ENCODE measurements at places on chromosomes 11 and 22.
A peak's percentile ranks its signal among the peaks of the same experiment; 100 is the strongest.

DNA sequence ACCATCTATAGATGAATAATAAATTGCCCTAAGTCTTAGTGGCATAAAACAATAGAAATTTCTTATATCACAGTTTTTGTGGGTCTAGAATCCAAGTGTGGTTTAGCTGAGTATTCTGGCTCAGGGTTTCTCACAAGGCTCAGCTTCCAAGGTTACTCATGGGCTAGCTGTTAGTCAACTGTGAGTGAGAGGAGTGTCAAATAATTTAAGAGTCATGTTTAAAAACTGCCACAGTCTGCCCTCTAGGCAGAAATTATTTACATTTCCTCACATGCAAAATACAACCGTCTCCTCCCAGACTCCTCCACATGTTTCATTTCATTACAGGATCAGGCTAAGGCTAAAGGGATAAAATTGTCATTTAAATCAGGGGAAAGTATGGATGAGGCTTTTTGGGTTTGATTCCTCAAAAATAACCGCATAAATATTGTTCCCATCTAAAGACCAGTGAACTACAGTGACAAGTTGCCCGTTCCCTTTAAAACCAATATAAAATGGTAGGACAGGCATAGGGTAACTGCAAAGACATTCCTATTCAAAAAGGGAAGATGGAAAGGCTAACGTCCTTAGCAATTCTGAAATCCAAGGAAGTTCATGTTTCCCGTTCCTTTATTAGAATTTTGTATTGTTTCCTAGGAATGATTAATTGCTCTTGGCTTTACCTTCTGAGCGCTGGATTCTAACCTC, 324.3 kb downstream of the DYNC2H1 start:
- DNase-seq, result no peak

- no peak for DNase-seq
These were observed 39.3 kb upstream of the TP53I11 start for GRCh38 chr11:44989831-44990566.

- DNase-seq, result peak; percentile 9
These were observed 23.9 kb upstream of the SCGB1A1 start for GRCh38 chr11:62394825-62395538.

DNA sequence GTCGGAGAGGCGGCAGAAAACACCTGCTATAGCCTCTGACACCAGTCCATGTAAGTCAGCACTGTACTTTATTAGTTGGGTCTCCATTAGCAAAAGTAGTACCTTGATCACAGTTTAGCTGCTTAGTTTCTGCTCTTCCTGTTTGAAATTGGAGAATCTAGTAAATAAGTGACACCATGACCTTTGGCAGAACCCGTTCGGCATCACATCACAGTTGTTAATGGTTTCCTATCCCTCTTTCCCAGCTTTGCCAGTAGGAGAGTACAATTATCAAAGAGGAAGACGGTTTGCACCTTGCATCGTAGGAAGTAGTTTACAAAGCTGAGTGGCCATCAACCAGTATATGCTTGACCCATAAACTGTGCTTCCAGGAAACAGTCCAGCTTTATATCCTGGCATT, 101.8 kb downstream of the TRIM44 start:
- DNase-seq, result no peak

- no peak for DNase-seq
These were observed 73.8 kb upstream of the RTL6 start for GRCh38 chr22:44571566-44572413.

DNA sequence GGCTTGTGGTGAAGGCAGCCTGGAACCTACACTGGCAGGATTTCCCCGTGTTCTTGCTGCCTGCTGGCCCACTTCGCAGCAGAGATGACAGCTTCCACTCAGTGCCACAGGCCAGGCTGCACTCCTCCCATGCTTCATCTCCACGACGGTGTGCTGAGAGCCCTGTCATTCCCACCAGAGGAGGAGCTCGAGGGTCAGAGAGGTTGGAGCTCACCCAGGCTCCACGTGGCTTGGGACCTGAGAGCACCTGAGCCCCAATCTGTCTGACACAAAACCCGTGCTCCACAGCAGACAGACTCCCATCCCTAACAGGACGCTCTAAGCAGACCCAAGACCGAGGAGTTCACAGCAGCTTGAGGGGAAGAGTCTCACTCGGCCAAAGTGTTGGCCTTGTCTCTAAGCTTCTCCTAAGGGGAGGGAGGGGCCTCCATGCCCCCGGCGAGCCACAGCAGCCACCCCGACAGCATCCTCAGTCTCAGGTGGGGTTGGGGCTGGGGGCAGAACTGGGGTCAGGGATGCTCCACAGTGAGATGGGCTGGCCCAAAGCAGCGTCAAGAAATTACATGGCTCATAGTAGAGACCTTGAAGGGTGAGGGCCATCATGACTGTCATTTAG, 10.7 kb downstream of the LRFN4 start:
- no peak for DNase-seq

GRCh38 chr22:45154383-45154782, 9.3 kb upstream of the NUP50 start:
- DNase-seq, result no peak

DNA sequence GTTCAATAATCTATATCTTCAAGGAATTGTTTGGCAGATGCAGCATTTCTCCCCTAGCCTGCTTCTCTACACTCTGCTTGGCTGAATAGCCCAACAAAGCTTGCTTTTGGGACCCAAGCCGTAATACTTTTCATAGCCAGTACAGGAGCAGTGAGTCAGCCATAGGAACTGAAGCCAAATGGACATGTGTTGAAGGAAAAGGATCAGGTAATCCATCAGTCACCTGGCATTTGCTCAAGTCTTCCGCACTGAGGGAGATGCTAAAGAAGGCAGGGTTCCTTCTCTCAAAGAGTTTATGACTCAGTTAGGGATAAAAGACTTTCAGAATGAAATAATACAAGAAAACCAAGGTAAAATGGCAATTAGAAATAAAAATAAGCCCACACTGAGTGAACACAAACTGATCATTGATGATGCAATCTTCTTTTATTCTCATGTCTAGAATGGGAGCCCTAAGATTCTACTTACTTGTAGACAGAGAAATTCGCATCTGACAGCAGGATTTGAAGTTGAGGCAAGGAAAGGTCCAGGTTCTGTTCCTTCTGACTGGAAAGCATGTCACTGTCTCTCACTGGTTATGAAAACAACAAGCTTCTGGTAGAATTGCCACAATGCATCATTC, 13.2 kb downstream of the C11orf87 start:
- DNase-seq, result no peak

DNA sequence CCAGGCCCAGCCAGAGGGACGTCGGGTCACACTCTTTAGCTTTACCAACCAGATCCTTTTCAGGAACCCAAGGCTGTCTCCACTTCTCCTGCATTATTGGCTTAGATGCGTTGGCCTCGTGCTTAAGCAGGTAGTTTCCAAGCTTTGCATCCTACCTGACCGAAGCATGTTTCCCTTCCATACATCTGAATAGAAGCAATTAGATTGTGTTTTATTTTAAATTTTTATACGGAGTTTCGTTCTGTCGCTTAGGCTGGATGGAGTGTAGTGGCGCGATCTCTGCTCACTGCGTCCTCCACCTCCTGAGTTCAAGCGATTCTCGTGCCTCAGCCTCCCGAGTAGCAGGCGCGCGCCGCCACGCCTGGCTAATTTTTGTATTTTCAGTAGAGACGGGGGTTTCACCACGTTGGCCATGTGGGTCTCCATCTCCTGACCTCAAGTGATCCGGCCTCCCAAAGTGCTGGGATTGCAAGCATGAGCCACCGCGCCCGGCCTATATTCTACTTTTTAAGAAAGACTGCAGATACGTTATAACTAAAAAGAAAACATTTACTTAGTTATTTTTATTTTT, 677 bp downstream of the DYNC2H1 start:
- no peak for DNase-seq

- DNase-seq, result no peak
These were observed 378.2 kb downstream of the DCDC1 start for GRCh38 chr11:30991376-30991775.

DNA sequence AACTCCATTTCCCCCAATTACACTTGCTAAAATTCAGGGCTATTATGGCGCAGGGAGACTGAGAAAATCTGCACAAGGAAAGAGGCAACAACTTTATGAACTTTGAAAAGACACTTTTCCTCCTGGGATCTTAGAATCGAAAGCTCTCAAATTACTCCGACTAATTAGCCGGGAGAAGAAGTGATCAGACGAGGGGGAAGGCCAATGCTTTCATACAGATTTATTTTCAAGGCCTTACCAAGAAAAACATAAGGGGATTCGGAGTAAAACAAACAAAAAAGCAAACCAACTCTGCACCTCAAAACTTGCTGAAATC, 1.6 kb downstream of the PAX6 start:
- DNase-seq, result no peak
